Stimulated activated CD8-positive, alpha-beta memory T cell treated with anti-CD3 and anti-CD28 coated beads, Interleukin-4, amount 100 ng/mL, for 24 hours (primary cell): ENCODE measurements at places on chromosomes 6 and 20.

DNA sequence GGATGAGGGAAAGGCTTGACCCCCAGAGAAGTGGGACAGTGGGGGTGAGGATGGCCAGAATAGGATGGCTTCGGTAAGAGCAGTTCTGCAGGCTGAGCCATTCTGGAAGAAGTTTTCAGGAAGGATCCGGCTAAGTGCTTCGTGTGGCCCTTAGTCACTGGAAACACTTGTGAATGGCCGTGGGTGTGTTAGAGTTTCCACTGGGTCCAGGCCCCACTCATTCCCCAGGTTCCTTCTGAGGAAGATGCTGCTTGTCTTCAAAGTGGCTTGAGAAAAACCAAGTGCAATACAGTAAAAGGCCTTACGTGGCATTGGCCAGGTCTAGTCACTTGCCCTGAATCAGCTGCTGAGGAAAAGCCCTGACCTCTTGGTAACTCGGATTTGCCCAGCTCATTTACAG is 27.9 kb downstream of the MANBAL start:
- DNase-seq, result no peak

DNA sequence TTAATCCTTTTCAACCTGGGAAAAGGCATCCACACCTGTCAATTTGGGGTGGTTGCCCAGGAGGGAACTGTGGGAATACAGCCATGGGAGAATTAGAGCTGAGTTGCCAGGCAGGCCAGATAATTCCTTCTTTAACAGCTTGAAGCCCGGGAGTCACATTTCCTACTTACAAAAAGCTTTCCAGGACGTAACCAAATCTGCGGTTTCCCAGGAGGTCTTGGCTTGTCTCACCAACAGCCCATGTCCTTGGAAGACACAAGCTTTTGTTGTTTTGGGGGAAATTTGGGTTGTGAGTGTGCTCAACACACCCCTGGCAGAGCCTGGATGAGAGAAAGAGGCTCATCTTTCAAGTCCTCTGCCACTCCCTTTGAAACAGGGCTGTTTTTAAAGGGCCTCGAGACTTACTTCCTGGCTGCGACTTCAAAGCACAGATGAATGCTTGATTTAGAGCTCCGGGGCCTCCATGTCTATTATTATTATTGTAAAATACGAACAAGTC is 465.9 kb upstream of the BTBD3 start:
- no peak for DNase-seq

DNA sequence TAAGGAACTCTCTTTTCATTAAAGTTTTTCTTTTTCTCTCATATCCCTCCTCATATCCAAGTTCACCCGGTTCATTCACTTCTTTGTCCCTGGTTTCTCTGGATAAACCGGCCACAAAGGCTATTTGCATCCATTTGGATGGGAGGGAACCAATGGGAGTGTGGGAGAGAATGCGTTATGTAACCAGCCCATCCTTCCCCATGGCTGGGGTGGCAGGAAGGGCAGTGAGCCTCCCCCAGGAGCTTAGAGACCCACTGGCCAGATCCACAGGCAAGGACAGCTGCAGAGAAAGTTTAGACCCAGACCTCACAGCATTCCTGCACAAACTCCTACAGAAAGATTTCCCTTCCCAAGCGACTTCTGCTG is 10.7 kb downstream of the CASS4 start:
- no peak for DNase-seq

- no peak for DNase-seq
Observed at GRCh38 chr6:158972241-158973233, 27.5 kb downstream of the RSPH3 start.

- DNase-seq, result no peak
Observed at GRCh38 chr6:10687582-10687981, 6.8 kb downstream of the C6orf52 start.

DNA sequence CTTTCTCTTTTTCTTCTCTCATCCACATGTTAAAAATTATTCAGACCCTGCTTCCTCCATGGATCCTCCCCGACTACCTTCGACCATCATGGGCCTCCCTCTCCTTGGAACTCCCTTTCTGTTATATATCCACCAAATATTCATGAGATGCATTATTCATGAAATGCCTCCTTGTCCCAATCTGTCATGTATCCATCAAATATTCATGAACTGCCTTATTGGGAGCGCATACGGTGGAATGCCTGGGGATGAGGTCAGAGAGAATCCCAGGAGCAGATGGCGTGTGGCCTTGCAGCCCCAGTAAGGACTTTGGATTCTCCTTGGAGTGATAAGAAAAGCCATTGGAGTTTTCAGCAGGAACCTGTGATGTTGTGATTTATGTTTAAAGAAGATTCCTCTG is 97.0 kb downstream of the NRN1 start:
- DNase-seq, result no peak

- DNase-seq, result no peak
Observed at GRCh38 chr6:168155193-168155592, 76.2 kb upstream of the FRMD1 start.

DNA sequence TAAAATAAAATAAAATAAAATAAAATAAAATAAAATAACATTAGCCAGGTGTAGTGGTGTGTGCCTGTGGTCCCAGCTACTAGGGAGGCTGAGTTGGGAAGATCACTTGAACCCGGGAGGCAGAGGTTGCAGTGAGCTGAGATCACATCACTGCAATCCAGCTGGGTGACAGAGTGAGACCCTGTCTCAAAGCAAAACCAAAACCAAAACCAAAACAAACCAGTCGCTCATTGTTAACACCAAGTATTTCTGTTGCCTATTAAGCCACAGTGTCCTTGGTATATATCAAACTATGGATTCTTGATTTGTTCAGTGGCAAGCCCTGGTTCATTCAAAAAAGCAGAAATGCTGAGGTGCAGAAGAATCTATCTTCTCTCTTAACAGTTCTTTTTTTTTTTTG is 65.7 kb downstream of the PYGB start:
- DNase-seq, result no peak

- no peak for DNase-seq
Observed at GRCh38 chr6:135739288-135739687, 112.2 kb upstream of the PDE7B start.

DNA sequence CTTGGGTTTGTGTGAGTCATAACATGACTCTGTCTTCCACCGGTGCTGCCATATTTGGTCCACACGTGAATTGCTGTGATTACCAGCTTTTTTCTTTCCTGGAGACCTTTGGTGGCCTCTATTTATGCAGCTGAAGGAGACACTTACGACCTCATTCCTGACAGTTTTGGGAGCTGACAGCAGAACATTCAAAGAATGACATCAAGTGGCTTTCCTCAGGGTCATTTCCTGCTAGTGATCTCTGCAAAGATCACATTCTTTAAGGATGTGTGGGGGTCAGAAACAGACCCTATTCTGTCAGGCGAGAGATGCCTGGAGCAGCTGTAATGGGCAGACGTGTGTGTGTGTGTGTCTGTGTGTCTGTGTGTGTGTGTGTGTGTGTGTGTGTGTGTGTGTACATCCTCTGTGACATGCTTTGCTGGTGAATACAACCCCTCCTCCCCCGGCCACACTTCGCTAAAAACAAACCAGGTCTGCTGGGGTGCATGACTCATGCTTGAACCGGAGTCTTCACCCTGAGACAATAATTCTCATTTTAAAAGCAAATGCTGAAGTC is 115.6 kb downstream of the TMEM170B start:
- DNase-seq, result peak; percentile 1

DNA sequence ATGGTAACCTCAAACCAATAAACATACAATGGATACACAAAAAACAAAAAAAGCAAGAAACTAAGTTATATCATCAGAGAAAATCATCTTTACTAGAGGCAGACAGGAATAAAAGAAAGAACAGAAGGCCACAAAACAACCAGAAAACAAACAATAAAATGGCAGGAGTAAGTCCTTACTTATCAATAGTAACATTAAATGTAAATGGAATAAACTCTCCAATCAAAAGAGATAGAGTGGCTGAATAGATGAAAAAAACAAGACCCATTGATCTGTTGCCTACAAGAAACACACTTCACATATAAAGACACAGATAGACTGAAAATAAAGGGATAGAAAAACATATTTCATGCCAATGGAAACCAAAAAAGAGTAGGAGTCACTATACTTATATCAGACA is 81.3 kb upstream of the GJE1 start:
- no peak for DNase-seq

DNA sequence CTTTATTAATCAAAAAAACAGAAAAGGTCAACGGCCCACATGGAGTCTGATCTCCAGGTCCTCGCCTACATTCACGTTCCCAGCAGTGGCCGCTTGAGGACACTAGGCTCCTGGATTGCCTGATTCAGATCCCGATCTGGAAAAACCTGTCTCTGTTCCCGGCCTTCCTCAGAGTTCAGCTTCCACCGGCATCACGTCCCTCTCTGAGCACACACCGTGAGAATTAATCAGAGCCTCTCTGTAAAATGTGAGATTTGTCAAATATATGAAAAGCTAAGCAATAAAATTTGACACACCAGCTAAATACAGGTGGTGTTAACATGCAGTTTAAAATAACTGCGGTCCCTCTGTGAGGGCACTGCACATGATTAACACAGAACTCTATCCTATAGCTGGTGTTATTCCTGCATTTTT is 122.8 kb upstream of the COL21A1 start:
- DNase-seq, result no peak

- DNase-seq, result no peak
Observed at GRCh38 chr6:143149771-143150170, 89.1 kb downstream of the AIG1 start.

- DNase-seq, result no peak
Observed at GRCh38 chr6:152575161-152575560, 62.0 kb downstream of the SYNE1 start.

DNA sequence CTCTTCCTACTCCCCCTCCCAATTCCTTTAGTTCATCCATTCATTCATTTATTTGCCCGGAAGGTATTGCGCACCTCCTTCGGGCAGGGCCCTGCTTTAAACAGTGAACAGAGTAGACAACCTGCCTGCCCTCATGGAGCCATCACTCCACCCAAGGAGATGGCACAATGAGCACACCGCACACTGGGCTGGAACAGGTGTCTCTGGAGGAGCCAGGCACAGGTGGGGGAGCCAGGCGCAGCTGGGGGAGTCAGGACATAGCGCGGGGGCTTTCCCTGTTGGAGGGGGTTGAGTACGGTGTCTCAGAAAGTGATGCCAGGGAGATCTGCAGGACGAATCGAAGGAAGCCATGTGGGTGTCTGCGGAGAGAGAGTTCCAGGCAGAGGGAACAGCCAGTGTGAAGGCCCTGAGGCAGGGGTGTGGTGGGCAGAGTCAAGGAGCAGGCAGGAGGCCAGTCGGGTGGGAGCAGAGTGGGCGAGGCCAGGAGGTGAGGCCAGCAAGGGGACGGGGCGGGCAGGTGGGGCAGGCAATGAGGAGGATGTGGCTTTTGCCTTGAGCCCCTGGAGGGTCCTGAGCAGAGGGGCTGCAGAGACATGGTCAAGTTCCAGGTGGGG is 46.4 kb downstream of the SNAI1 start:
- DNase-seq, result no peak

- DNase-seq, result no peak
Observed at GRCh38 chr6:96743496-96743895, 93.8 kb downstream of the GPR63 start.

GRCh38 chr20:57080796-57081195 is 185.6 kb downstream of the BMP7 start:
- no peak for DNase-seq
